Ammon's horn (tissue), 1 donor: ENCODE measurements at places on chromosomes 13 and 19.
A peak's percentile ranks its signal among the peaks of the same experiment; 100 is the strongest.

GRCh38 chr13:101452519-101453485, at the start of gene ITGBL1:
Gene ITGBL1, plus strand, starts transcription at chr13:101452675. Its CDS starts 159 bp downstream, at chr13:101452834.
- DNase-seq, result no peak

- no peak for DNase-seq
Observed at GRCh38 chr13:79346300-79346914, 59.6 kb downstream of the RBM26 start.

- DNase-seq, result no peak
Observed at GRCh38 chr19:2014131-2014571, 1.4 kb downstream of the BTBD2 start.

DNA sequence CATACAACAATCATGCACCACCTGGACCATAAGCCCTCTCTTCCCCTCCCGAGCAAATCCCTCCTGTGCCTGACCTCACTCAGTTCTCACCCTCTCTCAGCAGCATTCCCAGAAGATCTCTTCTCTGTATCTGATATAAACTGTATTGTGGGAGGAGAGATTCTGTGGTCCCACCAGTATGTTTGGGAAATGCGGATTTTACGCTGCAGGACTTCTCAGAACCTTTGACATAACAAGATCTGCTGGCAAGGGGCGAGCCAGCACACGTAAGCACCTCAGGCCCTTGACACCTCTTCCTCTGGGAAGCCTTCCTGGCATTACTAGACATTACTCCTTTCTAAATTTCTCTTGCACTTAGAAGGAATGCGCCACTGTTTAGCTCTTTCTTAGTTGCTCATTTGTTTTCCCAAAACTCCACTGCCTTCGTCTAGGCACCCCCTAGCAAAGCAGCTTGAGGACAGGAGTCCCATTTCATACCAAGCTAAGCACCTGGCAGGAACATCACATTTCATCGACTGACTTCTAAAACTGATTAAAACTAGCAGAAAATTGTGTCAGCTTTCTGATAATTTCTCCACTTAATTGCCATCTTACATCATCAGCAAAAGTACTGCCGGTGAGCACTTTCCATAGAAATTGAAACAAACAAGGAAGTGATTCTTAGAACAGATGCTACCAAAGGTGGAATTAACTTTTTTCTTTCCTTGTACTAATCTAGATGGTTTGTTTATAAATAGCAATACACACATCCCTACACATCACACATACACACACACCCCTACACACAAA, 63.2 kb downstream of the CCDC70 start:
- no peak for DNase-seq

GRCh38 chr19:49780861-49781260, 14.1 kb downstream of the AP2A1 start:
- DNase-seq, result no peak

DNA sequence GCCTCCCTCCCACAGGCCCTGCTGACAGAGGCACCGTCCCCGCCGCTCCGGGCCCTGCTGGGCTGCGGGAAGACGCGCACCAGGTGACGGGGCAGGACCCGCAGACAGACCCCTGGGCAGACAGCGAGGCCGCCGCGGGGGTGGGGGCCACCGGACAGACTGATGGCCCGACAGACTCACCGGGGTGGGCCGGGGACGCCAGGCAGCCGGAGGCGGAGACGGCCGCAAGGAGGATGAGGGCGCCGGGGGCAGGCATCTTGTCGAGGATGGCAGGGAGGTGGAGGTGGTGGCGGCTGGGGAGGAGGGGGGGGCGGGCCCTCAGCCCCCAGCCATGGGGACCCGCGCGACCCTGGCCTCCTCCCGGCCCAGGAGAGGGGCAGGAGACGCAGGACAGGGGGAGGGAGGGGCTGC, 309 bp downstream of the LMTK3 start:
- no peak for DNase-seq

- DNase-seq, result no peak
Observed at GRCh38 chr19:5470264-5470671, 15.1 kb downstream of the ZNRF4 start.

DNA sequence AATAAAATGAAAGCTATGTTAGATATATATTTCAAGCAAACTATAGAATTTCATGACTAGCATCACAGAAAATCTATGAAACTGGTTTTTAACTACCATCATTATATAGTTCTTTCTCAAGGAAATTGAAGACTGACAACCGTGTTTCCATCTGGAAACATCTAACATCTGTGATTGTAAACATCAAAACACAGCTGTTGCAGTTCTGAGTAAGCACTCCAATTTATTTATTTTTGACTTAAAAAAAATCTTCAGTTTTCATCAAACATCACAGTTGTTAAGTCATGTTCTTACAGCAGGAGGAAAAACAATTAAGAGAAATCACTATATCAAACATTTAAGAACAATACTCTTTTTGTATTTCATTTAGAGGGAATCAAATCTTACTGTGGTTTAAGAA, 1653.0 kb upstream of the MIR17HG start:
- no peak for DNase-seq

DNA sequence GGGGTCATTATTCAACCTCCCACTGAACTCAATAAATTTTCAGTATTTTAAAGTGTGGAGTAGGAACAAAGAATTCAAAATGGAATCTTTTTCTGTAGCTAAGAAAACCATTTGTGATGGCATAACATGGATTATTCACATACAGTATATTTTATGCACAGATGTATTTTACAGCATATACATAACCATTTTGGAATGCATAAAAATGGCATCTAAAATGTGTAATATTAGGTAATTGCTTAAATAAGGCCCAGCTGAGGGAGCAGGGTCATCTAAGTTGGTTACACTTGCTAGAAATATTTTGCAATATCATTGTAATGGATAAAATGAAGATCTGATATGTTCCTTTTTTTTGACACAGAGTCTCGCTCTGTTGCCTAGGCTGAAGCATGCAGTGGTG, 146.9 kb downstream of the LMO7 start:
- DNase-seq, result no peak

DNA sequence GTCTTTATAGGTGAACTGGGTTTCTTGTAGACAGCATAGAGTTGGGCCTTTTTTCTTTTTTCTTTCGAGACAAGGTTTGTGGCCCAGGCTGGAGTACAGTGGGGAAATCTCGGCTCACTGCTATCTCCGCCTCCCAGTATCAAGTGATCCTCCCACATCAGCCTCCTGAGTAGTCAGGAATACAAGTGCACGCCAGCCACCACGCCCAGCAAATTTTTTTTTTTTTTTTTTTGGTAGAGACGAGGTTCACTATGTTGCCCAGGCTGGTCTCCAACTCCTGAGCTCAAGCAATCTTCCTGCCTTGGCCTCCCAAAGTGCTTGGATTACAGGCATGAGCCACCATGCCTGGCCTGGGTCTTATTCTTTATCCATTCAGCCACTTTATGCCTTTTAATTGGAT, 5.1 kb upstream of the CALM3 start:
- no peak for DNase-seq

- no peak for DNase-seq
Observed at GRCh38 chr13:98301721-98302120, 124.7 kb upstream of the RNF113B start.

DNA sequence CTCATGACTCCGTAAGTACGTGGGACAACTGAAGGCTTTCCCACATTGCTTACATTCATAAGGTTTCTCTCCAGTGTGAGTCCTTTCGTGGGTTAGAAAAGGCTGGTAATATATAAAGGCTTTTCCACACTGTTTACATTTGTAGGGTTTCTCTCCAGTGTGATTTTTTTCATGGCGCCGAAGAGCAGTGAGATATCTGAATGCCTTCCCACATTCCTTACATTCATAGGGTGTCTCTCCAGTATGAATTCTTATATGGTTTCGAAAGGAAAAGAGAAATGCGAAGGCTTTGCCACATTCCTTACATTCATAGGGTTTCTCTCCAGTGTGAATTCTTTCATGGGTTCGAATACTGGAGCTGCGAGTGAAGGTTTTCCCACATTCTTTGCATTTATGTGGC, 29.5 kb downstream of the ZNF490 start:
- no peak for DNase-seq

DNA sequence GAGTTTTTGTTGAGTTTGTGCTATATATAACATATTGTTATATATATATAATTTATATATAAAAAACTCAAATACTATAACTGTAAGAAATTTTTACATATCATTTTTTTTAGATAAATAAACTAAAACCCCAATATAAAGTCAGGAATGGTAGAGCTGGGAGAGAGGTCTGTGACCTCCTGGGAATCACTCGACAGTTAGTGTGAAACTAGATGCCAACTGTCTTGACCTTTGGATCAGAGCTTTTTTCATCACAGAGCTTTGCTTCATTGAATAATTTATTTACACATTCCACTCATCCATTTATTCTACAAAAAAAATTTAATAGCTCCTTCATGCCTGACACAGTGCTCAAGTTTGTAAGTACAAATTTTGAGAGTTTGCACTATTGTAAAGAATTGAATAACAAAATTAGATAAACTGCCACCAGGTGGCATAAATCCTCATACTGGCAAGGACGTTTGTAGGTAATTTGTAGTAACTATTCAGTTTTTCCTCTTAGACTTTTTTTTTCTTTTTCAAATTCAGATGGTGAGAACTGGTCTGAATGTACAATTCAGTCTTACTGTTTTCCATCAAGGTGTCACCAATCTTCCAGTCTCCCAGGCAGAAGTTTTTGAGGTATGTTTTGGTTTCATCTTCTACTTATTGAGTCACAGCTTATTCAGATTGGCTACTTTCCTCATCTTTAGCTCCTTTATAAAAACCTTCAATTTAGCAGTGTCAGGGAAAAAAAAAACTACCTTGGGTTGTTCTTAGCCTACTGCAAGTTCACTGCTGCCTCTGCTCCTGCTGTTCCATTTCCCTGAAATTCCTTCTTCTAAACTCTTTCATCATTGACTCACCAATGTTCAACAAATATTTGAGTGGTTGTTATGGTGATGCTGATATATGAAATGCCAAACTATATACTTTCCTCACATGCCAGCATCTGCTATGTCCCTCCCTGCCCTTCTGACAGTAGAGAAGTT, 28.7 kb downstream of the LACC1 start:
- DNase-seq, result peak; percentile 45

- no peak for DNase-seq
Observed at GRCh38 chr19:14333101-14333871, 48.0 kb upstream of the ADGRE5 start.

DNA sequence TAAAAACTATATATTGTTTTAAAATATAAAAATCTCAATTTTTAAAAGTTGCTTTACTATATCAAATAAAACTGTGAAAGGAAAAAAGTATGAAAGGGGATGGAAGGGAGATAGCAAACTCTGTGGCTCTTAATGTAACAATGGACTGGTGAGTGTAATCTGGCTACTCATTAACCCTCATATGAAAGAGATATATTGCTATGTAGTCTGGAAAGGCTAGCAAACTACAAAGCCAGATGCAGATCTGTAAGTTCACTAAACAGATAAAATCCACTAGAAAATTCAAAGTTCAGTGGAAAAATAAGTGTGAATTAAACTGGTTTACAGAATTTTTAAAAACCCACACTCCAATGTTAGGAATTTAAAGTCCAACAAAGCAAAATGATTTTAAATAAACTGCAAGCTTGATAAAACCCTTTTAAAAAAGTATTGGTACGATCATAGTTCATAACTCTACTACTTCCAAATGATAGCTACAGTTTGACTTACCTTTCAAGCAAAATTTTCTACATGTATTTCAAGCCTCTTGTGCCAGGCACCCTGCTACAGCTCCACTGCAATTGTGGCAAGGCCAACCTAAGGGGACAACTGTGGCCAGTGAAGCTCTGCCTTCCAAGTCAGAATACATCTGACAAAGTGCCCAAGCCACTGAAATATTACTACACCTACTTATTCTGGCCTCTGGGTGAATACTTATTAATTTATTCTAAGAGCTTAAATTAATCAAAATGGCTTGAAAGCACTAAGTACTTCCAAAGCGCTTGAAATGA, 647 bp upstream of the ELF1 start:
- DNase-seq, result no peak

DNA sequence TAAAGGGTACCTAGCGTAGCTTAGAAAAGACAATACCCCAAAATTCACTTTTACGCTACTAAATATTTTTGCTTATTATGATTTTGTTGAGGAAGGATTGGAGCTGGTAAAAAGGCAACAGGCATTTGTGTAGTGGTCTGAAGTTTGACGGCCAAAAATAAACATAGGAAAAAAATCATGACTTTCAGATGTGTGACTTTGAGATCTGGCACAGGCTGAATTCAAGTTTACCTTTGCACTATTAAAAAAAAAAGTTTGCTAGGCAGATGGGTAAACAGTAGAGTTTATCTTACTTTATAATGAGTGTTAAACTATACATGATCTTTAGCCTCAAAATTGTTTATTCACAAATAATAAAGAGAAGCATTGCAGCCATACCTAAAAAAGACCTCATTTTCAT, 24.3 kb upstream of the INTS6 start:
- DNase-seq, result no peak

- DNase-seq, result no peak
Observed at GRCh38 chr13:75813323-75813722, 177.2 kb downstream of the LMO7 start.
